Activated naive CD4-positive, alpha-beta T cell (primary cell): ENCODE measurements at places on chromosomes 5 and 9.

GRCh38 chr9:126671381-126671831 lies 57.7 kb downstream of the LMX1B start:
- no peak for DNase-seq

- no peak for DNase-seq
Measured at GRCh38 chr5:142122121-142122520, 13.5 kb downstream of the NDFIP1 start.

- DNase-seq: no peak
Measured at GRCh38 chr9:34372467-34373011, 4.2 kb downstream of the MYORG start.

- no peak for DNase-seq
Measured at GRCh38 chr9:114121227-114122135, 22.4 kb upstream of the KIF12 start.

DNA sequence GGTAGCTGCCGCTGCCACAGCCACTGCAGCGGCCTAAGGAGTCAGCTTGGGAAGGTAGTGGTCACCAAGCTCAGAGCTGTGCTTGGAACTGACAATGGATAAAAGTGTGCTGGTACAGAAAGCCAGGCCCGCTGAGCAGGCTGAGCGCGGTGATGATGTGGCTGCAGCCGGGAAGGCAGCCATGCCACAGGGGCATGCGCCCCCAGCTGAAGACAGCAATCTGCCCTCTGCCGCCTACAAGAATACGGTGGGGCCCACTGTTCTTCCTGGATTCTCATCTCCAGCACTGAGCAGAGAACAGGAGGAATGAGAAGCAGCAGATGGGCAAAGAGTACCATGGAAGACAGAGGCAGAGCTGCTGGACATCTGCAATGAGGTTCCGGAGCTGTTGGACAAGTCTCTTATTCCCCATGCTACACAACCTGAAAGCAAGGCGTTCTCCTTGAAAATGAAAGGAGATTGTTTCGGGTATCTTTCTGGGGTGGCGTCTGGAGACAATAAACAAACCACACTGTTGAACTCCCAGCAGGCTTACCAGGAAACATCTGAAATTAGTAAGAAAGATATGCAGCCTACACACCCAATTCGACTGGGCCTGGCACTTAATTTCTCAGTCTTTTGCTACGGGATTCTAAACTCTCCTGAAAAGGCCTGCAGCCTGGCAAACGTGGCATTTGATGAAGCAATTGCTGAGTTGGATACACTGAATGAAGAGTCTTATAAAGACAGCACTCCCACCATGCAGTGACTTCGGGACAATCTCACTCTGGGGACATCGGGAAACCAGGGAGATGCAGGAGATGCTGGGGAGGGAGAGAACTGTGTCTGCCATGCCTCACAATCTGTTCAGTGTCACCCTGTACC lies 22.8 kb upstream of the ANKRD18A start:
- DNase-seq: no peak

- DNase-seq: no peak
Measured at GRCh38 chr5:124088289-124089032, 576.5 kb downstream of the CSNK1G3 start.

DNA sequence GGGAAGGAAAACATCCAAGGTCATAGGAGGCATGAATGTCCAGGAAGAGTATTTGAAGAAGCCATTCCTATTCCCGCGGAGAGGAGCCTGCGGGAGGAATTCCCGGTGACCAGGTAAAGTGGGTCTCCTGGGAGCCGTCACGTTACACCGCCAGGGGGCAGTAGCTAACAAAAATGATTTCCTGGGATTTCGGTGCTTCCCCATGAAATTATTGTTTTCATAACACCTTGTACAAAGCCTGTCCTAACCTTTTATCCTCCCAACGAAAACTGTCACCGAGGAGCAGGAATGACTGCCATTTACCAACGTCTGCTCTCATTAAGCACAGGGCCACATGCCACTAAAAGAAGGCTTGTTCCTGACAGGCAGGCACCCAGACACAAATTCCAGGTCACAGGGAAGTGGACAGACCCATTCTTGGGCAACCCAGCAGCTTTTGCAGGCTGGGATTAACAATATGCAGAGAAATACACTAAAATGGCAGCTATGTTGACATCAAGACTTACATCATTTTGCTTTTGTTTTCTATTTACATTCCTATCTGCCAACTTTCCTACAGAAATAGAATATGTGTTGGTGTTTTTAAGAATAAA lies 41.2 kb upstream of the CTSL start:
- no peak for DNase-seq

DNA sequence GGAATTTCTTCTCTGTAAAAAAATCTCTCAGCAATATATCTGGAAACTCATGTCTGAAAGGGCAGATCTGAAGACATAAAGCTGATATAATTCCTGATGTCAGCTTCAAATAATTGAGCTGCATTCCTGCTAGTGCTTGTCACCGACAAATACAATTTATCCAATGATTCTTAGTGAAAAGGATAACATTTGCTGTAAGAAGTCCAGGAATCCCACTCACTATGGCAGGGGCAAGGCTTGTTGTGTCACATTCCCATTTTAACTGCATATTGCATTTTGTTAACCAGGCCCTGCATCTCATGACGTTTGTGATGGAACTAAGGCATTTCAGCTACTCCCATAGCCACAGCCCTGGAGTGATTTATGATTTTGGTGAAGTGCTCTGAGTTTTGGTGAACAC lies 160.1 kb upstream of the DAB2 start:
- no peak for DNase-seq

DNA sequence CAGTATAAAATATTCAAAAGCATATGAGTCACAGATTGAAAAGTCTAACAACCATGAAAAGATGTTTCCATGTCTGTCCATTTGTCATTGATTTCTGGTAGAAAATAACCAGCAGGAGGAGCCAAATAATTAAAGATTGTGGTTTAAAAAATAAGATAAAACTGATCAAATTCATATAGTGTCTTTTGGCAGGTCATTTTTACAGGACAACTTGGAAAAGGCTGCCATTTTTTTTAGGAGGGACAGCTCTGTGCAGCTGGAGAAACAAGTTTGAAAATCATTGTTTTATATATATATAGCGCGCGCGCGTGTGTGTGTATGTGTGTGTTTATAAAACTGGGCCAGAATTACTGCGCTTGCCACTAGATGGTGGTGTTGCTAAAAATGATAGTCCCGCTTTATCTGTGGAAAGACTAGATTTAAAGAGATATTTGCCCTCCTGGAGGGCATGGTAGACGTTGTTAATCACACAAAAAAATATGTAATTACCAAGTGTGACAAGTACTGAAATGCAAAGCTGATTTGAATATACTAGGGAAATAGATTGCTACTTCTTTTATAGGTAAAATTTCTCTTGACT lies 1.3 kb upstream of the TRMO start:
- DNase-seq: peak; percentile 24

GRCh38 chr5:69491027-69491426 lies 1.6 kb upstream of the OCLN start:
- no peak for DNase-seq

DNA sequence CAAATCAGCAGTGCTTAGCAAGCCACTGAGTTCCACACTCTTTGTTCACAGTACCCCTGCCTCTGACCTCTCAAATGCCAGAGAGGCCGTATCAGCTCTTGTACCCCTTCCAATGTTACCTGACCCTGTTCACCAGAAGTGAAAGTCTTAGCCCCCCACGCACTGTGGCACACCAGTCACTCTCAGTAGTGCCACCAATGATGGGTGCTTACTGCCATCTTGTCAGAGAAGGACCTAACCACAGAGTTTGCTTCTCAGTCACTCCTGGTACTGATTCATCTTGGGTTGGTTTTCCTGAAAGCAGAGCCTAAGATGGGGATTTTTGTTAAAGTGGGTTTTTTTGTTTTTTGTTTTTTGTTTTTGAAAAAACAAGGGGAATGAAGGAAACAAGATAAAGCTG lies 28.8 kb upstream of the PANK3 start:
- no peak for DNase-seq
